ENCODE measurements at places on chromosomes 3 and 15.

GRCh38 chr15:89197503-89197971 is 23.8 kb downstream of the RLBP1 start:
- DNase-seq, result no peak

DNA sequence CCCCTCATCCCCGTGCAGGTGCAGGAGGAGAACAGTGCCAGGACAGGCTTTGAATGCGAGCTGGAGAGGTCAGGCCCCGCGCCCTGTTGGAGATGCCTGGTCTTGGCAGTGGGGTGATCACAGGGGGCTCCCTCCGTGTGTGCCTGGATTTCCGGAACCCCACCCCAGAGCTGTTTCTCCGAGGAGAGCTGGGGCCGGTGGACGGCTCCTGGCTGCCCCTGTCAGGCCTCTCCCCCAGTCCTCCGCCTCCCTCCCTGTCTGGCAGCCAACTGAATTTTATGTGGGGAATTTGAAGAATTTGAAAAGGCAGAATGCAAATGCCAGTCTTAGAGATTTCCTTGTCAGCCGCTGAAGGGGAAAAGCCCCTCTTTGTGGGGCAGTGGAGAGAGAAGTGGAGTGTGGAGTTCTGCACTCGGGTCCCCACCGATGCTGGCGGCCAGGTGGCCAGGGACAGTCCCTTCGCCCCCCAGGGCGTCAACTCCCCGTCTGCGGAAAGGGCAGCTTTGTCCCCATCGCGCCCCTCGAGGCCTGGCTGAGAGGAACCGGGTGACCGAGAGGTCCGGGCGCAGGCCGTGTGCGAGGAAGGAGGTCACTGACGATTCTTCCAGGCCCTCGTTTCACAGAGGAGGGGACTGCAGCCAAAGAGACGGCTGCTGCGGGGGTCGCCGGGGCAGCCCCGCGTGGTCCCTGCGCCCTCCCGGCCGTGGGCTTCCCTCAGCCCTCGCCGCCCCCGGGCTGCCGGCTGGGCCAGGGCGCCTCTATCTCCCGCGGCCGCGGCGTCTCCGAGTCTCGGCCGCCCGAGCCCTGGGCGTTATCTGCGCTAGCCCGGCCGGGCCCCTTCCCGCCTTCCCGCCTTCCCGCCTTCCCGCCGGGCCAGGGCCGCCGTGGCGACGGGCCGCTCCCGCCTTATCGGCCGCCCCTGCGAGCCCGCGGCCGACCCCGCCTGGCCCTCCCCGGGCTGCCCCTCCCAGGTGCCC is 56.0 kb upstream of the LCTL start:
- DNase-seq, result peak; percentile 49

GRCh38 chr3:25396686-25397085 is 31.4 kb upstream of the RARB start:
- no peak for DNase-seq

- no peak for DNase-seq
Measured at GRCh38 chr3:23389686-23390085, 186.6 kb downstream of the UBE2E2 start.

- DNase-seq, result no peak
Measured at GRCh38 chr3:187802928-187803259, 57.6 kb upstream of the BCL6 start.

- DNase-seq, result no peak
Measured at GRCh38 chr15:39748276-39748675, 34.4 kb downstream of the FSIP1 start.

DNA sequence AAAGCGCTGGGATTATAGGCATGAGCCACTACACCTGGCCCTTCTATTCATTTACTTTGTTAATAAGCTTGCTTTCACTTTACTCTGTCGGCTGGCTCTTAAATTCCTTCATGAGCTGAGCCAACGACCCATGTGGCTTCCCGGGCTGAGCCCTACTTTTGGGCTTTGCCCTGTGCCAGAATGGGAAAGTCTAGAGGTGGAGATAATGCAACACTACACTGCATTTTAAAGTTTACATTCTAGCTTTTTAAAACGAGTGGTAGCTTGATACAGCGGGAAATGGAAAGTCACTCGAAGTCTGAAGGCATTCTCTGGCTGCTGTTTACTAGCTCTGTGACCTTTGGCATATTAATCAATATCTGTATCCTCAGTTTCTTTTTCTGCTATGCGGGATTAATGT is 49.0 kb upstream of the ZNF280D start:
- DNase-seq, result no peak

- DNase-seq, result peak; percentile 28
Measured at GRCh38 chr3:148379763-148380382, 317.8 kb upstream of the AGTR1 start.

DNA sequence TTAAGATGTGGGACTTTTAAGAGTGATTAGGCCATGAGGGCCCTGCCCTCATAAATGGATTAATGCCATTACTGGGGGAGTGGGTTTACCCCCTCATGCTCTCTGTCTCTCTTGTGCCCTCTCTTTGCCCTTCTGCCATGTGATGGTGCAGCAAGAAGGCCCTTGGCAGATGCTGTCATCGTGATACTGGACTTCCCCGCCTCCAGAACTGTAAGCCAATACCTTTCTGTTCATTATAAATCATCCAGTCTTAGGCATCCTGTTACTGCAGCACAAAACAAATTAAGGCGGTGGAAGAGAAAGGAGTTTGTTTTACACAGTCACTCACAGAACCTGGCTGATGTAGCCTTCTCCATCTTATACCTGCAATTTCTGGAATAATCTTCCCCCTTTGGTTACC is 360.3 kb upstream of the TBL1XR1 start:
- DNase-seq, result no peak

- DNase-seq, result no peak
Measured at GRCh38 chr15:100834731-100835130, 44.9 kb upstream of the ALDH1A3 start.

DNA sequence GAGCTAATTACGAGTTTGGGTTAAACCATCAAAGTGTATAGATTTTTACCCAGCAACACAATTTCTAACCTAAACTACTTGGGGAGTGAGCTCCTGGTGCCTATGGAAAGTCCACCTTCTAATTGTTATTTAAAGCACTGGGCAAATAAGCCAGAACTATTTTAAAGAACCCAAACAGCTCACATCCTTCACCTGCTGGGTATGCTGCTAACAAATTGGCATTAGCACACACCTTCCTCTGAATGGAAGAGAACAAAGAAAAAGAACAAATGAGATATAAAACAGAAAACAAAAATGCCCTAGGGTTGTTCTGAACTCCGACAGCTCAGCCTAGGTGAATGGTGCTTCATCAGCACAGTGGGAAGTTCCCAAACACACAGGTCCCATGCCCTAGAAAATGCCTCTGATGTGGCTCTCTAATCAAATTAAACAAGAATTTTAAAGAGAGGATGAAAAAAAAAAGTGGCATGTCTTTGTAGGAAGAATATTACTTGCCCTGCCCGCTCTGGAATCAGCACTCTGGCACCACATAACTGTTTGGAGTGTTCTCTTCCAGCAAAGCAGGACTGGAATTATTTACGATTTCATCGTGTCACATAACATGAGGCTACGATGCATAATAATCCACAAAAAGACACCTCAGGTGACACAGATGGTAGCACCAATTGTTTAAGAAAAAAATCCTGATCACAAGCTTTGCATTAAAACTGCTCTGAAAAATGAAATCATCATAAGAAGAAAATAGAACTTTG is 334.4 kb downstream of the GBE1 start:
- no peak for DNase-seq

DNA sequence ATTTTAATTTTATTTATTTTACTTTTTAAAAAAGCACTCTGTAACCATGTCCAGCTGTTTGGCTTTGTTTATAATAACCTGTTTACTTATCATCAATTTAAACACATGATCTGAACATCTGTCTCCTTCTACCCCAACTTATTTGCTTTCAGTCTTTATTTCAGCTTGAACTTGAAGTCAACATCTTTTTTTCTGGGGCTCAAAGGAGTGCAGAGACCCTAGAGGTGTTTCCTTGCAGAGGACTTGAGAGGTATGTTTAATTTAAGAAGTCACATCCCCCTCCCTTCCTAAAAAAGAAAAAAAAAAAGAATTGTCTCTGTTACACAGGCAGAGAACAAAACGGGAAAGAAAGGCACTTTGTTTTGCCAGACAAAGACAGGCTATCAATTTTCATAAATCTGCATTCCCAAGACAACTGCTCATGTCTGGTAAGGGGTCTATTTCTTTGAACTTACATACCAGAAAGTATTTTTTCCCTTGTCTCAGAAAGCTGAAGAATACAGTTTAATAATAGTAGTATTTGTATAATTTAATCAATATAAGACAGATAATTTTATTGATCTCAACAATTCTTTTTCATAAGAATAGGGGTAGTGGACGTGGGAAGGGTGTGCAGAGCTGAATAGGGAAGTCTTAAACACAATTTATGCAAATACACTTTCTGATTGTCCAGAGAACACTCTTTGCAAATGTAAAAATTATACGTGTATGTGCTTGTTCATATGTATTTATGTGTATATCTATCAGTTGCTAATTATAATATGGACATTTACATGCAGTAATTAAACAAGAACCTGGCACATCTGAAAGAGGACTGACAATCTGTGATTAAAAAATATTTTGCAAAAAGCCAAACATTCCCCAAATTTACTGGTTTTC is 109.7 kb upstream of the PDZRN3 start:
- DNase-seq, result no peak

DNA sequence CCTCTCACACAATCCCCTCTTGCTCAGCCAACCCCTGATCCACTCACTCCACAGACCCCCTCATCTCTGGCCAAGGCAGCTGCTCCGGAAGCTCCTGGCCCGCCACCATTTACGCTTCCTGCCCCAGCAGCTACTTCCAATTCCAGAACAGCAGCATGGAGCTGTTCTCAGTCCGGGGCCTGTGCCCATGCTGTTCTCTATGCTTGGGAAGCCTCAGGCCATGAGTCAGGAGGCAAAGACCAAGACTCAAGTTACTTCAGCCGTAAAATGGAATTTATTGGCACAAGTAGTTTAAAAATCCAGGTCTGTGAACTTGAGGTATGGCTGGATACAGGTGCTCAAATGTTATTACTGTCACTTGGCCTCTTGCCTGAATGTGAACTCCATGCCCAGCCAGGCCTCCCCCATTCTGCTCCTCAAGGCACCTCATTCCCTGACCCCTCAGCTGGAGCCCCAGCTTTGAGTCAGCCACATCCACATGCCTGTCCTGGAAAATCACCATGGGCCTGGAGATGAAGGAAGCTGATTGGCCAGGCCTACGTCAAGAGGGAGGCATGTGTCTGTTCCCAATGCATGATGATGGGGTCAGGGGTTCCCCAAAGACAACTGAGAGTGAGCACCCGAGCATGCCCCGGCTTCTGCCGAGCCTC is 31.4 kb upstream of the CACNA2D2 start:
- no peak for DNase-seq

DNA sequence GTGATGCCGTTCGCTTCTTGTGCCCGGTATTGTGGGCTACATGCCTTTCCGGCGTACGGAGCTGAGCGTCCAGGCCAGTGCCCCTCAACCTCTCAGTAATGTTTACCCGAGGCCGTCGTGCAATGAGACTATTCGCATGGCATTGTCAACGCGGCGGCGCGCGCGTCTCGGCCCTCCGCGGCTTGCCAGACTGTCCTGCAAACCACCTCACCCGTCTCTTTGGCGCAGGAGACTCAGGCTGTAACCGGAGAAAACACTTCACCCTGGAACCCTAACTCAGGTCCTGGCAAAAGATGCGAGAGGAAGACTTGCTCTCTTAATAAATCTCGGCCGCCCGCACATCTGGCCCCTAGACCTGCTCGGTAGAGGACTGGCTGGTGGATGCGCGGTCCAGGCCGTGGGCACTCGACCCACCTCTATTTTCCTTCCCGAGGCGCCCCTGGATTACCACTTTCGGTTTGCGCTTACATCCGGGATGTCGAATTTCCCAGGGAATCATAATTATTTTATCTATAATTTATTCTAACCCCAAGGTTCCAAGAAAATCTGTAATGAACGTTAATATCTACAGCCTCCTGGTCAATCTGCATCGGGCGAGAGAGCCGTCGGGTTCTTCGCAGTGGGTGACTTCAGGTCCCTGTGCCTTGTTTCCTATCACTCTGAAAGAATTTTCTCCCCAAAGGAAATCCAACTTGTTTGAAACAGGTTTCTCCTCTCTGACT is 71.8 kb upstream of the POLG start:
- no peak for DNase-seq

DNA sequence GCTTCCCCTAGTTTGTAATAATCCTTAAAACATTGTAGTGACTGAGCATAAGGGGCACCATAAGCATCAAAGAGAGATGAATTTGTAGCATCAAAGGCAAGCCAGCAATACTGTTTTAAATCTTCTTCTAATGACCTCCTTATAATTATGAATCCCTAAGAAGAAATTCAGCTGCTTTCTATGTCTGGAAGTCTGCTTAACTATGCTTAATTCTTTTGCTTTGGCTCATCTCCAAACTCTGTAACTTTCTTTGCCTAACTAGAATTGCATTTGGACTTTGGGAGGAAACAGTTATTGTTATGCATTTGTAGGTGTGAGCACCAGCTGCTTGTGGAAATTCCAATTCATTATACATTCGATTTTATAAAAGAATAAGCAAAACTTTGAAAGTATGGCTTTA is 117.7 kb upstream of the SPATA16 start:
- peak; percentile 43 for DNase-seq

GRCh38 chr3:150454085-150454484 is 46.0 kb downstream of the TSC22D2 start:
- no peak for DNase-seq

DNA sequence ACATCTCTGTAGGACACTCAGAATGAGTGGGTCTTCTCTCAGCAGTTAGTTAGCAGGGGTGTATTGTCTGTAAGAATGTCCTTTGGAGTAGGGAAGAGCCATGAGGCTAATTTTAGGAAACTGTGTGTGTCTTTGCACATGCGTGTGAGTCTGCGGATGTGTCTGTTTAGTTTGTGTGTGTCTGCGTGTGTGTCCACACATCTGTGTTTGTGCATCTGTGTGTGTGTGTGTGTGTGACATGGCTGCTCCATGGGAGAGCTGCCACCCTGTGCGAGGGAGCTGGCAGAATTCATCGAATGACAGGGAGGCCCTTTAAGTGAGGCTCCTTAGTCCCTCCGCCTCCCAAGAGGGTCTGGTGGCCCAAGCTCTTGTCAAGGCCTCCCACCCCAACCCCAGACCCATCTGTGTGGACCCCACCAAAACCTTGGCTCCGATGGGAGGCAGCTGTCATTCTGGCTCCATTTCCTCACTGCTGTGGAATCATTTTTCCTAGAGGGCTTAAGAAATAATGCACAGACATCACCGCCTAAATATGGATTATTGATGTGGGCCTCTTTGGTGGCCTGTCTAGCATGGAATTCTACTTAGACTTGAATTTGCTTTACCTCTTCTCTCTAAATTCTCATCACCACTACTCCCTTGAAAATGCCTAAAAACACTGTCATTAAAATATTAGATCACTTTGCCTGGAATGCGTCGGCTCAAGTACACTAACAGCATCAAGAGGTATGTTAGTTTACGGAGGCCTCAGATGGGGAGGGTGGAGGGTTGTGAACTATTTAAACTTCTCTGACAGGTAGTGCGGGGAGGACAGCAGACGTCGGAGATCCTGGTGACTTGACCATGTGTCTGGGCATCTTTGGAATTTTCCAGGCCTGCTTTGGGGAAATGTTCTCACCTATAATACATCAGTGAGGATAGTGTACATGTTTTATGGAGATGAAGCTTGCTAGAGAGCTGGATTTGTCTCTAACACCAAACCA is 9.4 kb downstream of the ESYT3 start:
- no peak for DNase-seq

- no peak for DNase-seq
Measured at GRCh38 chr15:53530761-53531160, 228.7 kb downstream of the WDR72 start.

GRCh38 chr3:9783954-9784353 is 8.3 kb downstream of the TADA3 start:
- no peak for DNase-seq

Data from retinal pigment epithelial cell (primary cell).